Erythroblast (primary cell): ENCODE measurements at places on chromosomes 6 and 20.
A peak's percentile ranks its signal among the peaks of the same experiment; 100 is the strongest.

DNA sequence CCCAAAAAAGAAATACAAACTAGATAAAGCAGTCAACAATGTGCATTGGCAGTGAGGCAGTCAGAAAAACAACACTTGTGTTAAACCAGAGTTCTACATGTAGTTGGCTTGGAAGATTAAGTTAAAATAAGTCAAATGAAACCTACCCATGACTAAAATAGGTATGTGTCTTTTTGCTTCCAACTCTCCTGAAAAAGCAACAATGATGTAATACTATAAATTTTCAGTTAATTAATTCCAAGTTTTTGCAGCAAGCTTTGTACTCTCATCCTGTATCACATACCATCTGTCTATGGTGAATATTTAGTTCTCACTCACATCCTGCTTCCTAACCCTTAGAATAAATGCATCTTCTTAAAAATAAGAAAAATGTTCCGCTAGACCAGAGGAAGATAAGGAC lies 261.5 kb downstream of the KIF16B start:
- no peak for DNase-seq

- peak; percentile 18 for DNase-seq
These were observed 179.9 kb downstream of the ZDHHC14 start for GRCh38 chr6:157560691-157561413.

- no peak for DNase-seq
These were observed 117.2 kb downstream of the OTOR start for GRCh38 chr20:16865406-16865805.

DNA sequence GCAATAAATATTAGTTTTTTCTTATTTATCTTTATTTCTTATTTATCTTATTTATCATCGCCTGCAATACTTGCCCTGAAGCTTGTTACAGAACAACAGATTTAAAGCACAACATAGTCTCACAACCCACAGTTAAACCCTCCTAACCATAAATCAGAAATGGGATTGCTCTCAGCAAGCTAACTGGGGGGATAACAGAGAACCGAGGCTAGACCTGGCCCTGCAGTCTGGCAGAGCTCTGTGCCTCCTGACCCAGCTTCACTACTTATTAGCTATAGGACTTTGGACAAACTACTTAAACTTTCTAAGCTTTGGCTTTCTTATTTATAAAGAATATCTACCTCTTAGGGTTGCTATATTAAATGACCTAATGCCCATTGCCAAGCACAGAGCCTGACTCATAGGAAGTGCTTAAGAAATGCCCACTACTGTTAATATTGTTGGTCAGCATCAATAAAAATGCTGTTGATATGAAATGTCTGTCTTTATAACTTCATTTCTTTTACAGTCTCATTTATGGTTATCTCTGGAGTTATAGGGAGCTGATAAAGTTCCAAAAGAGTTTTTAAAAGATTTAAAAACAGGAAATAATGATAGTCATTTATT lies 87.9 kb upstream of the BEND6 start:
- no peak for DNase-seq

DNA sequence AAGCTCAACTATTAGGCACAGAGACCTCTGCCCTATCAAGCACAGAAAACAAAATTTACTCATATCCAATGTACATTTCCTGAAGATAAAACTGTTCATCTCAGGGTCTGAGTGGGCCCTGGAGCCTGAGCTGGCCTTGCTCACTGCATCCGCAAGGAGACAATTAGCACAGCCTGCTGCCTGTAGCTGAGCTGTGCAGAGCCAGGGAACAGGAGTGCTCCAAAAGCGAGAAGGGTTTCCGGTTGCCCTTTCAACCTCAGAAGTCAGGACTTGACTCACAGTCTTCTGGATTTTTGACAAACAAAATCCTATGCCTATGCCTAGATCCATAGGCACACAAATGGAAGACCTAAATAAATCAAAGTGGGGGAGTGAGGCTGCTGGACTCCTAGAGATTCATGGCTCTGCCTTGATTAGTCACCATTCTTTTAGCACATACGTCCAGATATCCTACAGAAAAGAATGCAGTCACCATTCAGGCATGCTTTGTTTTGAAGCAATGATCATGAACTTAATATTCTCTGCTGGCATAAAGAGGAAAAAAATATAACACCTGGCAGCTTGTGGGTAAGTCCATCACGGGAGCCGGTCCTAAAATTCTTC lies 73.5 kb downstream of the BFSP1 start:
- DNase-seq = no peak

DNA sequence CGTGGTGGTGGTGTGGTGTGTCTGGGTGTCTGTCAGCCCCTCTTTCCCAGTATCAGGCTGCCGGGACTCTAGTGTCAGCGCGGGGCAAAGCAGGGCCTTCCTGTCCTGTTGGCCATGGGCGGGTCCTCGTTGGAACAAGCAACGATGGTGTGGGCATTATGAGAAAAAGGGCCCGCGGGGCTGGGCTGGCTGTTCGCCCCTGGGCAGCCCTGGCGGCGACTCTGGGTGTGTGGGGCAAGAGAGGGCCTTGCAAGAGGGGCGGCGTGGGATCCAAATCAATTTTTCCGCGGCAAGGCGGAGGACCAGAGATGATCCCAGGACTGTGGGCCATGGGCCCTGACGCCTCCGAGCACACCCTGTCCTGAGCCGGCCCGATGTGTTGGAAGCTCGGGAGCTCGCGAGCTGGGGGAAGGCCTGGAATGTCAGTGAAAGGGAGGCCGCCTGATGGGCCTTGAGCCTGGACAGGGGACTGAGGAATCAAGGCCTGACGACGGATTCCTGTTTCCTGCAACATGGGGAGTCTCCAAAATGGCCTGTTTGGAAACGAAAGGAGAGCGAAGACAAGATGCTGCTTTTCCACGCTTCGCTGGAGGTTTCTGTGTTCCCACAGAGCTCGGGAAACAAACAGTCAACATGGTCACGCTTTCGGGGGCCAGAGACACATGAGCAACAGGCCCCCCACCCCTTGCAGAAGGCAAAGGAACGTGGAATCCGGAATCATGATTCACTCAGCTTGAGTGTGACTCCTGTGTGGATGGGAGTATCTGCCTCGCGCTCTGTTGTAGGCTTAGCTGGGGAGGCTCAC lies 364.7 kb upstream of the DEFB115 start:
- DNase-seq = no peak

- no peak for DNase-seq
These were observed 77.8 kb downstream of the ZFAND3 start for GRCh38 chr6:37897321-37897720.

GRCh38 chr6:116424001-116424400 lies 37.2 kb upstream of the CALHM6 start:
- no peak for DNase-seq

DNA sequence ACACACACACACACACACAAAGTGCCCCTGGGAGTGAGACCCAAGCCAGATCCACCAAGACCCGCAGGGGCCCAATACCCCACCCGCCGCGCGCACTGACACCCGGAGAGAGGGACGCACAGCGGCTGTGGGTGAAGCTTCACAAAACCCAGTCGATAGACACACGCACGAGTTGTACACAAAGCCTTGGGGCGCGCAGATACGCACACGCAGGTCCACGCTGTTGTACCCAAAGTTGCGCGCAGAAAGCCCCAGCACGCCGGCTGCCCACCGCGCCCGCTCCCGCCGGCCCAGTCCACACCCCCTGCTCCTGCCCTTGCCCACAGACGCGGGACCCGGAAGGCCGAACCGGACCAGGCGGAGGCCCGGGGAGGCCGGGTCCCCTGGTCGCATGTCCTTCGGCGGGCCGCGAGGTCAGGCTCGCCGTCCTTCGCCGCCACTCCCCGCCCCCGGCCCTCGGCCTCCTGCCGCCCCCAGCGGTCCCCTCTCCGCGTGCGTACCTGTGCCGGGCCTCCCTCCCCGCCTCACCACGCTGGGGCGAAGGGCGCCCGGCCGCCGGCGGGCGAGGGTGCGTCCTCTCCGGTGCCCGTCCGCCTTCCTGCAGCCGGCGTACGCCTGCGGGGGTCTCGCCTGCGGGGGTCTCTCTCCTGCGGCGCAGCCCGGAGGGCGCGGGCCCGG lies at the start of gene TMEM74B:
TSS of gene TMEM74B (minus strand) at position 344 of the 678 bp plus-strand sequence. CDS start 1,180 bp downstream, outside the sequence.
- DNase-seq = peak; percentile 49

- DNase-seq = peak; percentile 54
These were observed 54.4 kb upstream of the ZNF337 start for GRCh38 chr20:25750765-25751696.

DNA sequence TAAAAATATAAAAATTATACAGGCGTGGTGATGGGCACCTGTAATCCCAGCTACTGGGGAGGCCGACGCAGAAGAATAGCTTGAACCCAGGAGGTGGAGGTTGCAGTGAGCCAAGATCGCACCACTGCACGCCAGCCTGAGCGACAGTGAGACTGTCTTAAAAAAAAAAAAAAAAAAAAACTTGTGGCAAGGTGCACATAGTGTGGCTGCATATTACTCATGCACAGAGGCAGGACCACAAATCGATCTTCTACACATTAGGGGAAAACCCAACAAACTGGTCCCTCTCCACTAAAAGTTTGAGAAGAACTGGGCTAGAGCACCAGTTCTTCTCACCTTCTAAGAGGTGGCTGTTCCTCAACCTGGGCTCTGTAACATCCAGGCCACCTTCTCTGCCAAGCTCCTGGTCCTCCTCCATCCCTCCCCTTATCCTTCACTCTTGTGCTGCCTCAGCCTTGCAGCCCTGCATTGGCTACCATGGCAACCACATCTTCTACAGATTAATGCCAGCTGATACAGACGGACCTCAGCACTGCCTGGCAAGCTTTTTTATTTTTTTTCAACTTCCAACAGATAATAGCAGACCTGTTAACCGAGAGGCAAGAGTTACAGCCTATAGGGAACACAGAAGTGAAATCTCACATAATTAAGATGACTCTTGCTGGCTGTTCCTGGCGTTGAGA lies 88.0 kb downstream of the ATP9A start:
- no peak for DNase-seq

GRCh38 chr6:133191323-133191722 lies 49.8 kb upstream of the EYA4 start:
- DNase-seq = no peak

GRCh38 chr6:11467364-11467763 lies 70.2 kb upstream of the TMEM170B start:
- no peak for DNase-seq

GRCh38 chr6:44104481-44105021 lies 22.7 kb downstream of the MRPL14 start:
- no peak for DNase-seq

GRCh38 chr6:111724505-111724904 lies 118.8 kb upstream of the TRAF3IP2 start:
- no peak for DNase-seq

DNA sequence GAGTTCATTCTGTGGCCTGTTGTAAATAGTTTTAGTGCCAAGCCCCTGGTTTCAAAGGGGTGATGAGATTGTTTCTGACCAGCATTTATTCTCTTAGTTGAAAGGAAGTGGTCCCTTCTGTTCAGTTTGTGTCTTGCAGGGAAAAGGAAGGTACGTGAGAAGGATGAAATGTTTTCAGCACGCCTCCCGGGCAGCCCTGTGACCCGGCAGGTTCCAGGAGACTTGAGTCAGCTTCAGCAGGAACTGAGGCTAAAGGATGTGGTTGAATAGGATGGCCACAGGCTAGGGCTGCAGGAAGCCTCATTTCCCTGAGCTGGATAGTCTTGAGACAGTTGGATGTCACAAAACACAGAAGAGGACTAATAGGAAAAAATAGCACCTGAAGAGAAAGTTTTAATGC lies 132.4 kb upstream of the SYNDIG1 start:
- DNase-seq = no peak

- DNase-seq = no peak
These were observed 225 bp downstream of the MAP3K5 start for GRCh38 chr6:136792095-136792409.

DNA sequence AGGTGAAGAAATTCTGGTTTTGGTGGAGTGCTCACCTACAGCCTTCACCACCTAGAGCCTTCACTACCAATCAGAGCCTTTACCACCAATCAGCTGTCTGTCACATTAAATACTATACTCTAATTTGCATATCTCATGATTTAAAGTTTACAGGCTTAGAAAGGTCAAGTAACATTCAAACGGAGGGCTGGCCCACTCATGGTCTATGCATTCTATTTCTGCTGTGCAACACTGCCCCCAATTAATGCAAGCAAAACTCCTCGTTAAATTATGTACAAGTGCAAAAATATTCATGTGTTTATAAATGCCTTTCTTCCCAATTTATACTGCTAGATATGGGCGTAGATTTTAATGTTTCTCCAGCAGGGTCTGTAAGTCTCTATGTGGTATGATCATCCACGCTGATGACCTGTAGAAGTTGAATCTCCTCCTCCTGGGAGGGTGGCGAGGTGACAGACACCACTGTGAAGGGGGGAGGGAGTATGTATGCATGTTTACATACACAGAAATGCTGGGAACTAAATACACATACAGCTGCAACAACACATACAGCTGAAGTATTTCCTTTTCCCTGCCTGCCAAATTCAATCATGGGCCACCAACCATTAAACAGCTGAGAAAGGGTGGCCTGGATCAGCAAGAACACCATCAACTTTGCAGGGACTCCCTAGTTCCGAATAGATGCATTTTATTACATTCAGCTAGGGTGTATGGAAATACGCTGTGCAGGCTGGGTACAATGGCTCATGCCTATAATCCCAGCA lies 13.1 kb downstream of the RRAGD start:
- DNase-seq = no peak

DNA sequence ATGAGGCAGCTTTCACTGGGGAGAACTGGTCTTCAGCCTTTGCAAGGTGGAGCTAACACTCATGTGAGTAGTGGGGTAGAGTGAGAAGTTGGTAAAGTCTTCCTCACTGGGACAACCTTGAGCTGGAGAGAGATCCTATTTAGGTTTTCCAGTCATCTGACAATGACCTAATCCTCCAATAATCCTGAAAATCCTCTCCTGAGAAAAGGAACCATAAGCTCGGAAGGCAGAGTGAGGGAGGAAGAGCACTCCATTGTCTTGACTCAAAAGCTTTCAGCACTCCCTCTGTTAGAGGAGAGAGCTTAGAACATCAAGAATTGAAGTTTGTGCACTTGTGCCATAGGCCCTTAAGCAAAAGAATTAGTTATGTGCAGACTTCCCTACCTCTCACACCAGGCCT lies 77.8 kb downstream of the TRAM2 start:
- DNase-seq = no peak

DNA sequence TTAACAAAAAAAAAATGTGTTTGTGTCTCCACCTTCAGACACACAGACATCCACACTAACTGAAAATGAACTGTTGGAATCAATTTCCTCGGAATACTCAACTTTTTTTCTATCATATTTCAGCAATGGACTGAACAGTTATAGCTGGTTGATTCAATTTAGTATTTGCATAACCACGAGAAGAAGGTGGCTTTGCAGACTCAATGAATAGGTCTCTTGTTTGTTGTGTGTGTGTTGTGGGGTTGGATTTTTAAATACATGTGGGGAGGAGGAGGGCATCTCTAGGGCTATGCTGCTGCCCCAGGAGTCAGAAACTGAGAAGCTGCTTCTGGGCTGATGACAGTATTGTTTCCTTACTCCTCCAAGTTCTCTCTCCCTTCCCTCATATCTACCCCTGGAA lies 28.7 kb downstream of the TFAP2A start:
- no peak for DNase-seq

DNA sequence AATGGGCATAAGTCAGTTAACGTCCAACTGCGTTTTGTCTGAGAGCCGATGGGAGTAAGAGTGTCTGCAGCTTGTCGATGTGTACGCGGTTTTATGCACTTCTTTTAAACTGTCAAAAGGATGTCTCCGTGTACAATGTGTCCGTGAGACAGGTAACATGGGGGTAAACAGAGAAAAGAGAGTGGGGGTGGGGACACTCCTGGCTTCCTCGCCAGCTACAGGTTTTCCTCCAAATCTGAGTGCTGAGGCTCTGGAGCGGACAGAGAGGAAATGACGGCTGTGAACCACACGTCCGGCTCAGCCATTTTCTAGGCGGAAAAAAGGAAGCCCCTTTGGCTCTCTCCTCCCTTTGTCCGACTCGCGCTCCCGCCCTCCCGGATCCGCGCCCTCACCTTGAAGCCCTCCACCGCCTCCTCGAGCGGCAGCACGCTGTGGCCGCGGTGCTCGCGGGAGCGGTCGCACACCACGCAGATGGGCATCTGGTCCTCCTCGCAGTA lies 916 bp downstream of the TRIM27 start:
- DNase-seq = no peak
